ENCODE measurements at places on chromosomes 5 and 9.

DNA sequence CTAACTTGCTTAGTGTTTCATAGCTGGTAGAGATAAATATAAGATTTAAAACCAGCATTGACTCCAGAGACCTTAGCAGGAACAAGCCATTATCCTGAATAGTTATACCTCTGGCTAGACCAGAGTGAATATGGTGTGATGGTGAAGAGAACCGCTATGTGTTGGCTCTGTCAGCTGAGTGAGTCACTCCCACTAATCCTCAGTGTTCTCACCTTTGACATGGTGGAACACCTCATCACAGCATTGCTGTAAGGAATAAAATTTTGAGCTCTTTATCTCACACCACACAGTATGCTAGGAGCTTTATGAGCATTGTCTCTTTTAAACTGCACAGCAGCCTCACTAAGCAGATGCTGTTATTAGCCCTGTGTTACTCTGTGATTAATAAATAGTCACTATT, 90.7 kb upstream of the DHFR start:
- no peak for DNase-seq

DNA sequence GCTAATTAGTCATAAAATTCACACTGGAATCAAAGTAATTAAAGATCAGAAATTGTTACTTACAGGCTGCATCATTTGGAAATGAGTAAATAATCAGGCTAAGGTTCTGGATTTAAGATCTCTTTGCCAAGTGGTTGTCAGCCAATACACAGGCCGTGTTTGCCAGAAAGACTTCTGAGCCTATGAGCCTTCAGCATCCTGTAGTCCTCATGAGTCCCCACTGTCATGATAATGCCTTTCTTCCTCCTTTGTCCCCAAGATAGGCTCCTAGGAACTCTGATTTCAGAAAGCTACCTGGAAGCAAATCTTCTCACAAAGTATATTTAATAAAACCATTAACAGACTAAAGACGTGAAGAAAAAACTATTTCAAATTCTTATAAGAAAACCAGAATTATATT, 810.5 kb downstream of the DNAH5 start:
- no peak for DNase-seq

- DNase-seq = no peak
Measured at GRCh38 chr5:11251247-11251646, 490.2 kb upstream of the DAP start.

DNA sequence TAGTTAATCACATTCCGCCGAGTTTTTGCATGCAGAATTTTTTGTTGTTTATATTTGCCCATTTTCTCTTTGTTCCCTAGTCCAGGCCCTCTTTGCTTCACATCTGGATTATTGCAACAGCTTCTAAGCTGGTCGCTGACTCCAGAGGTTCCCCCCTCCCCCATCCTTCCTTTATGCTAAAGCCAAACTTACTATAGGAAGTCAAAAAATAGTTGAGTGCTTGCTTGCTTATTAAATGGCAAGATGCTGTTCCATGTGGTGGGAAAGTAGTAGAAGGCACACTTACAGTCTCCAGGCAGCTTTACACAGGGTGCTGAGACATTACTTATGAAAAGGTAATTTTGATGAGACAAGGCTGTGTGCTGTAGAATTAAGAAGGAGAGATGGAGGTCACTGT, 1.3 kb downstream of the ZBTB34 start:
- no peak for DNase-seq

- DNase-seq = no peak
Measured at GRCh38 chr5:72042097-72042496, 65.2 kb upstream of the MAP1B start.

Data from SJSA1 (cell line).